Ammon's horn (tissue), 1 donor: ENCODE measurements at places on chromosomes 2 and 18.

- DNase-seq, result no peak
These were observed 612.4 kb downstream of the NYAP2 start for GRCh38 chr2:226011716-226012450.

GRCh38 chr2:236551471-236552211 is 18.0 kb upstream of the ACKR3 start:
- no peak for DNase-seq

- no peak for DNase-seq
These were observed 78.1 kb upstream of the TTC39C start for GRCh38 chr18:23936381-23936958.

DNA sequence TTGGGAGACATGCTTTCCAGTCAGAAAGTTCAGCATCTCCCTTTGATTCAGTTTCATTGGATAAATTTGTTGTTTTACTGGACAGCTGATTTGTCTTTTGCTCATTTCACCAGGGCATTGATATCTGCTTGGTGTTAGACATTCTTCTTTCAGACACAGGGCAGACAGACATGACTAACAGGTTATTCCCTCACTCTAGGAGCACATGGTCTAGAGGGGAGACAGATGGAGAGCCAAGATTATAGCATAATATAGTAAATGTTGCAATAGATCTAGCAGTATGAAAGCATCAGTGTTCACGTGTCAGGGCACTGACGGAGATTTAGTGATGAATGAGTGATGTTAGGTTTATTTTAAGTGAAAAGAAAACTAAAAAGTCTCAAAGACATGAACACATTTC is 187.0 kb upstream of the CYRIA start:
- no peak for DNase-seq

DNA sequence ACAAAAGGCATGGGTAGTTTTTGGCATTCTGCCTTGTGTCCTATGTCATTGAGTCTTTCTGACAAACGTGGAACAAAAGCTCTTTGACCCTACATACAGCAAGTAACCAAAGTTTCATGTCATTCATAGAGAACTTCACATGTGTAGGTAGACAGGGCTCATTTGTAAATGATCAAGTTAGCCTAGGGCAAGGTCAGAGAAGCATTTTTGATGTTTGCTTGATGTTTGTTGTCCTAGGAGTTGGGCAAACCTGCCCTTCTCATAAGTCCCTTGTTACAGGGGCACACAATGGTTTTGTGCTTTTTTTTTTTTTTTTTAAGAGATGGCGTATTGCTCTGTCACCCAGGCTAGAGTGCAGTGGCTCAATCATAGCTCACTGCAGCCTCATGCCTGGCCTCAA is 83.3 kb upstream of the FAM136A start:
- no peak for DNase-seq

DNA sequence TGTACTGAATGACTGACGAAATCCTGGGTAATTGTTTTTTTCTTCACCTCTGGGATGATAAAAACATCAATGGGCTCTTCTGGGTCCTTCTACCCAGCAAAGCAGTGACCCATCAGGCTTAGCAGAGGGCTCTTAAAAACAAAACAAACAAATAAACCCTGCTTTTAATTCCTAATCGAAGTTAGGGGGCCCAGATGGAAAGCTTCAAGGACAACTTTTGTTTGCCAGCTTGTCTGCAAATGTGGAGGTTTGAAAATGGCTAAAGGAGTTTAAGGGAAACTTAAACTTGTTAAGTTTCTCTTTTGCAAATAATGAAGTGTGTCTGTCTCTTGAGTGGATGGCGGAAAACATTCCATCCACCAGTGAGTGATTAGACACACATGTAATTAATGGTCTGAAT is 327.2 kb downstream of the SATB2 start:
- DNase-seq, result no peak

GRCh38 chr2:183389546-183390080 is 265.4 kb downstream of the NUP35 start:
- DNase-seq, result no peak

DNA sequence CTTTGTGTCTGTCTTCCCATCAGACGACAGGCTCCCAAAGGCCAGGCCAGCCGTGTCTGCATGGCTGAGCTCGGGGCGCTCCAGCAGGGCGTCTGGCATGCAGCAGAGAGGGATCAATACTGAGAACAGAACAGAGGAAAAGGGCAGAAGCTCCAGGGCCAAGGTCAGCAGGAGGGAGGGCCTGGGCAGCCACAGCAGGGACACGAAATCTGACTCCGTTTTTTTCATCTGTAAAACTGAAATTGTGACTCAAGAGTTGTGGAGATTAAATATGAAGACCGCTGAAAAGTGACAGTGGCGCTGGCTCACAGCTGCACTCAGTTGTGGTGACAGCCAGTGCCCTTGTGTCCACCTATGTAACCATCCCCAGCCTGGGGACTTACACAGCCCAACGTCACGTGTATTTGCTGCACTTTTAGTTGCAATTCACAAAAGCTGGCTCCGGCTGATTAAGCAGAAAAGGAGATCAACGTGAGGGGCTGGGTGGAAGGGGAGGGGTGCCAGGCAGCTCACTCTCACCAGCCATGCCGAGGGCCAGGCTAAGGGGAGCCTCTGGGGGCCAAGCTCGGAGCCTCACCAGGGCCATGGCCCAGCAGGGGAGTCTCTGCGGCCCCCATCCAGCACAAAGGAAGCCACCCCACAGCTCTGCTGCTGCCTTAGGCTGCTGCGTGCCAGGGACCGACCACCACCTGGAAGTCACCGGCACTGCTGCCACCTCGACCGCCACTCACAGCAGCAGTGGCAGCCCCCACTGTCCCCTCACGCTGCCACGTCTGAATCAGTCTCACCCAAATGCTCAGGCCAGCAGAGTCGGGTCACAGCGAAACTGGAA is 74.7 kb downstream of the EIPR1 start:
- DNase-seq, result no peak

- DNase-seq, result no peak
These were observed 269.3 kb upstream of the SIX2 start for GRCh38 chr2:45278365-45279078.

DNA sequence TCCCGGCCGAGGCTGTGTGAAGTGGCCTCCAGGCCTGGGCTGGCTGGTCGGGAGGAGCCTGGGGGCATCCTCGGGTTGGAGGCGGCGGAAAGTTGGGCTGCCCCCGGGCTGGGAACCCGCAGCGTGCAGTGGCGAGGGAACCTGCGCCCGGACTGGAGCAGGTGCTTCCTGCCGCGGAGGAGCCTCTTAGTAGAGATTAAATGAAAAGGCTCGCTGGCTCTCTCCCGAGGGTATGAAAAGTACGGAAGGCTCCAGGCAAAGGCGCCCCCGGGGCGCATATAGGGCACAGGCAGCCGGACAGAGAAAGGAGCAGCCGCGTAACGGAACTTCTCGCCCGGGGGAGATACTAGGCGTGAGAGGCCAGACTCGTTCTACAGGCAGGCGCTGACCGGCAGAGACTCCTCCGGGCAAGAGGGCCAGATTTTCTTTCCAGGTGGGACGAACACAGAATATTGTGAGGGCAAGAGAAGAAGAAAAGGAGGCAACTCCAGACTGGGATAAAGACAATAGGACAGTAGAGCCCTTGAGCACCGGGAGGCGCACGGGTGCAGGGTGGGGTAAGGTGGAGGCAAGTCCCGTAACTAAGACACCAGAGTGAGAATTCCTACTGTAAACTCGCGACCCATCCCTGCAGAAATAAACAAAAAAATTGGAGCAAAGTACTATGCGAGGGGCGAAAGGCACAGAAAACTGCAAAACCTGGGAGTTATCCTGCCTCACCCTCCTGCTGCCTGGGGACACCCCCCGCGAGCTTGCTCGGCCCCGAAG is 816 bp downstream of the CDH2 start:
- peak; percentile 52 for DNase-seq

GRCh38 chr2:8285081-8285480 is 396.8 kb upstream of the ID2 start:
- DNase-seq, result no peak
